Left kidney (tissue), 8 donors: ENCODE measurements at places on chromosomes 13 and 19.

DNA sequence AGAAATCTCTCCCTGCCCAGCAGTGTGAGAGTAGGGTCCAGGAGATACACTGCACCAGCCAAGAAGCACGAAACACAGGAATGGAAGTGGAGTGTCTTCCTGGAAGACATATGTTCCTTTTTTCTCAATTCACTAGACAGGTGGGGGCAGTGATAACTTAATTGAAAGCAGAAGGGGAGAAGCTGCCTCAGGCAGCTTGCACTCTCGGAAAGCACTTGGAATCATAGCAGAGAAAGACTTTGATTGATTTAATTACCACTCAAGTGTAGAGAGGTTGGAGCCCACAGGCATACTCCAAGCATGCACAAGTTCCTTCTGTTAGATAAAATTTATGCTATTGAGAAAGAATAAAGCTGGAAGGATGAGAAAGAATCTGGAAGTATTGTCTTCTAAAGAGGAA, 249.4 kb downstream of the SLITRK6 start:
- DNase-seq, result no peak

- no peak for DNase-seq
Measured at GRCh38 chr13:111476197-111476596, 155.8 kb downstream of the TEX29 start.

DNA sequence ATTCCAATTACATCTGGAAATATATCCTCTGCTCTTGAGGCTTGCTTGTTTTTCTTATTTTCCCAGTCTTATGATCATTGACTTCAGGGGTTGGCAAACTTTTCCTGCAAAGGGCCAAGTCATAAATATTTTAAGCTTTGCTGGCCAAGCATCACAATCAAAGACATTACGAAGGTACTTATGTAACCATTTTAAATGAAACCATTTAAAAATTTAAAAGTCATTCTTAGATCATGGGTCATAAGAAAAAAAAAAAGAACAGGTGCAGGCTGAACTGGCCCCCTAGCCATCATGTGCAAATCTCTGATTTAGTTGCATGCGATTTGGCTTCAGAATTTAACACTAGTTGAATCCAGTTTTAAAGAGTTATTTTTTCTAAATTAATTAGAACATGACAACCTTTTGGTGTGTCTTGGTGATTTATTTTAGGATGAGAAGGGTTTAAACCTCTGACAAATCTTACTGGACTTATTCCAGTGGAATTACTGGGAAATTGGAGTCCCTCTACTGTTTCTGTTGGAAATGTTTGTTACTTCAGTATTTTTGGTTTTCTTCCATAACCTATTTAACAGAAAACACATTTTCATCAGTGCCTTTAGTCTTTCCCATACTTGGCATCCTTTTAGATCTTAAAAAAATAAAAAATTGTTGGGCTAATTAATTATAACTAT, 148.1 kb downstream of the NHLRC3 start:
- no peak for DNase-seq

DNA sequence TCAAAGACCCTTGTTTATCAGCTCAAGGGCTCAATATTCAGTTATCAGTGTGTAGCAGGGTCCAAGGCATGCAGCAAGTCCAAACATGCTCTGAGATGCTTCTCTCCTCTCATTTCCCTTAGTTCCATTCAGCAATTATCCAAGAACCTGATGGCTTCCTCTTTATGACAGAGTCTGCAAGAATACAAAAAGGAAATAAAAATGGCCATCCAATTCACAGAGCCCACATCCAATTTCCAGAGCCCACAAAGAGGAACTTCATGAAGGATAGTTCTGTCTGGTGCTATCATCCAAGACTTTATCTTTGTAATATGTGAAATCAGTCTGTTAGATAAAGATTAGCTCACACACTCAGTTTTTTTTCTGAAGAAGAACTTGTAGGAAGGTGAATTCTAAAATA, 217.2 kb downstream of the LACC1 start:
- no peak for DNase-seq

GRCh38 chr19:45638930-45639729, at the start of gene EML2:
EML2 (minus strand) TSS chr19:45639397; CDS start chr19:45639376, 21 bp downstream.
- DNase-seq, result no peak

DNA sequence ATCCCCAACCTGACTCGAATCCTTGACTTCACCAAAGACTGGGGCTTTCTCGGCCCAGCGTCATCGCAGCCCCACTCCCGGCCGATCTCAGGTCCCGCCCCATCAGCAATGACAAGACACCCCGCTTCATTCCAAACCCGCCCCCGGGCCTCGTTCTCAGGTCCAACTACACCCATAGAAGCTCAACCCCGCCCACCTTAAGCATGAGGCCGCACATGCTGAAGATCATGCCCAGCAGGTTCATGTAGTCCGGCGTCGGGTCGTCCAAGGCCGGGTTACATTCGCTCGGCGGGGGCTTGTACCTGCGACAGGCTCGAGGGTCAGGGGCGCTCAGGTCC, 2.3 kb downstream of the WDR83 start:
- DNase-seq, result no peak
